ENCODE measurements at places on chromosomes 4 and X.

DNA sequence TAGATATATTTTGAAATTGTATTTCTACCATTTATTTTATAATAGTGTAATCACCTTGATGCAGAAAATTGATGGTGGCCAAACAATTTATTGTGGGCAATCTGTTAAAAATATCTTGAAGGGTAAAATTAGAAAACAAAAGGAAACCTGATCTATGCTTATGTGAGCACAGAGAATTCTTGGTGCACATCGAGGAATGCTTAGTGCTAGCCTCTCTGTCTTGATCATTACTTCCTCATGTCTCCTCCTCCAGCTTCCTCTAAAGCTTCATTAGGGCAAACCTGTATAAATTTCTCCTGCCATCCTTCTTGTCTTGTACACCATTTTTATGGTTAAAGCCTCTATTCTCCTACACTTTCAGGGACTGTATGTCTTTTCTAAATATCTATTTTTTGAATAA is 725.8 kb downstream of the RAPGEF2 start:
- DNase-seq: no peak

DNA sequence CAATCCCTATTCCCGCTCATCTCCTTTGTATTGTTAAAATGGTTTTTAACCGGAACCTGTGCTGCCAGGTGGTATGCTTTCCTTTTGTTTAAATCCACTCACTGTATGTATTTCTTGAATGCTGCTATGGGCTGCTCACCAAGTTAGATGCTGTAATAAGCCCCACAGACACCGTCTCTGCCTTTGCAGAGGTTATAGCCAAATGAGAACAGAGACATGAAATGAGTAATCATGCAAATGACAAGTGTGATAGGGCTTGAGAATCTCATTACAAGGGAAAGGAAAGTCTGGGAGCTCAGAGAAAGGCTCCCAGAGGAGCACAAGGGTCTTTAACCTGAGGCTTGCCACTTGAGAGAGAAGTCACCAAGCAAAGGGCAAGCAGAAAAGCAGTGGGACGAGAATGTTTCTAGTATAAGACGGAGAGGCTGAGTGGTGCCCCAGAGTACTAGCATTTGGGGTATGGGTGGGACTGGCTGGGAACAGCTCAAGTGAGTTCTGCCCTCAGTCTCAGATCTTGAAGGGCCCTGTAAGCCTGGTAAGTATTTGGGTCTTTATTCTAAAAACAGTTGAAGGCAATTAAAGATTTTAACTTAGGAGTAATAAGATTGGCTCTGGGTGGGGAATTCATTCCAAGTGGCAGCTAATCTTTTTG is 110.8 kb upstream of the H2AZ1 start:
- DNase-seq: no peak

GRCh38 chr4:87677731-87678130 is 27.7 kb downstream of the DMP1 start:
- DNase-seq: no peak

DNA sequence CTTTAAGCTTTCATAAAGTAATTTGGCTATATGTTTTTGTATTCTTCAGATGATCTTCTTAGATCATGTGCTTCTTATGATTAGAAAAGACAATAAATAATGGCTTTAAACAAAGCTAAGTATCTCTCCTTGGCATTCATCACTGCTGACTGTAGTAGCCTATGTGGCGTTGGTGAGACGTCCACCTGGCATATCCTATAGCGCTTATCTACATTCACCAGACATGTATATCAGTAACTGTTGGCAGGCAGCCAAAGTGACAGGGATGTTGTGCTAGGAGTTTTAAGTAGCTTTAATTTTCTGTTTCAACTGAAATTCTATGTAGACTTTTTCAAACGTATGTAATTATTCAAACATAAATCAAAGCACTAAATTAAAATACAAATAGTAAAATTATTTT is 276.4 kb downstream of the IL15 start:
- DNase-seq: peak; percentile 1

DNA sequence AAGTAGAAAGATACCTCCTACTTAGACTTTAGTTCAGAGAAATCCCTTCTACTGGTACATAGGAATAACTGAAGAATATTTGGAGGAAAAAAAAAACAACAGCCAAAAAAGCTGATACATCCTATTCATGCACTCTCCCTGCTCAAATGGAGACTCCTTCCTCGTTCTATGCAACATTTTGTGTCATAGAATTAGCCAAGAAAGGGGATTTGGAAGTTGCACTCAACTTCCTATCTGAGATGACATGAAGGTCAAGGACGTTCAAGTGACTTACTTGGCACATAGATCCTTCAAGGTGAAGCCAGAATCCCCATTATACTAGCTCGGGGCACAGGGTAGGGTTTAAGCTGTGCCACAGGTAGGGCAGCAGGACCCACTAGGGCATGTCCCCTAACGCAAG is 56.2 kb upstream of the S100G start:
- no peak for DNase-seq

GRCh38 chr4:106048250-106048971 is 153.1 kb downstream of the NPNT start:
- DNase-seq: no peak

- DNase-seq: no peak
These were observed 22.7 kb downstream of the JADE1 start for GRCh38 chr4:128832243-128832625.
